MCF 10A (cell line): ENCODE measurements at places on chromosomes 4 and X.
A peak's percentile ranks its signal among the peaks of the same experiment; 100 is the strongest.

DNA sequence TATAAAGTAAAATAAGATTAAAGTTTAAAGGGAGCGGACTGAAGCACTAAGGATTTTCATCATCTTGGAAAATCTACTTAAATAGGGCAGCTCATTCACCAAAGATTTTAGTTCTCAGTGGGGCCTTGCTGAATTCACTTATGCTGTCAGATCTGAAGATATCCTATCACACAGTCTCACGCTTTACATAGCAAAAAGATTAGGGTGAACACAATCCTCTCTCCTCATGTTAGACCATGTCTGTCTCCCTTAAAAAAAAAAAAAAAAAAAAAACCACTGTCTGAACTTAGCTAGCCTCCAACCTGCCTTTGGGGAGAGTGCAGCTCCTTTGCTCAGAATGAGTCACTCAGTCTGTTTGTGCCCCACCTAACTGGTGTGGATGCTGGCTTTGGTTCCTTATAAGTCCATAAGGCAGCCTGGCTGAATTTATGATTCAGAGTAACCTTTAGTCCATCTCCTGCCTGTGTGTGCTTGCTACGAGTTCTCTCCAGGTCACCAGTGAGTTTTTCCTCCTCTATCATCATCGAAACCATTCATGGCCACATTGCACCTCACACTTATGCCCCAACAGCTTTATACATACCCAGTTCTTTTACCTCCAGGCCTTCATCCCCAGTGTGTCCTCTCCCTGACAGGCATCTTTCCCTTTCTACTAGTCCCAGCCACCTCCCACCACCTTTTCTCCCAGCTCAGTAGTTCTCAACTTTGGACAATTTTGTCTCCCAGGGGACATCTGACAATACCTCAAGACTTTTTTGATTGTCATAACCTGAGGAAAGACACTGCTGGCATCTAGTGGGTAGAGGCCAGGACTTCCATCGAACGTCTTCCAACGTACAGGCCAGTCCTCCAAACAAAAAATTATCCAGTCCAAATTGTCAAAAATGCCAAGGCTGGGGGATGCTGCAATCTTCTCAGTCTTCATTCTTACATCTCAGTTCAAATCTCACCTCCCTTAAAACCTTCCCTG, 220.7 kb upstream of the EMCN start:
- DNase-seq: peak; percentile 93

DNA sequence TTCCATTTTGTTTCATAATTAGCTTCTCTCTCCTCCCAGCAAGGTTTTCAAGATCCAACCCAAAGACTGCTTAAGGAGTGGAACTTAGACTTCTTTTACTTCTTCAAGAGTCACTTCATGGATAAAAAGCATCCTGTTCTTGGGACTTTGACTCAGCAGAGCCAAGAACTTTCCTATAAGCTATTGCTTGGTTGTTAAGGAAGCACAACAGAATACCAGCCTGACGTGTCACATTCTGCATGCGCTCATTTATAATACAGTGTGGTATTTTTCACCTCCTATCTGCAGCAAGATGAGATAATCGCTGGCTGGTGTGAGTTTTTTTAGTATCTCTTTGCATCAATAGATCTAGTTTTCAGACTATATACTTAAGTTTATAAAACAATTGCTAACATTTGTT, 152.1 kb downstream of the PALLD start:
- DNase-seq: no peak

DNA sequence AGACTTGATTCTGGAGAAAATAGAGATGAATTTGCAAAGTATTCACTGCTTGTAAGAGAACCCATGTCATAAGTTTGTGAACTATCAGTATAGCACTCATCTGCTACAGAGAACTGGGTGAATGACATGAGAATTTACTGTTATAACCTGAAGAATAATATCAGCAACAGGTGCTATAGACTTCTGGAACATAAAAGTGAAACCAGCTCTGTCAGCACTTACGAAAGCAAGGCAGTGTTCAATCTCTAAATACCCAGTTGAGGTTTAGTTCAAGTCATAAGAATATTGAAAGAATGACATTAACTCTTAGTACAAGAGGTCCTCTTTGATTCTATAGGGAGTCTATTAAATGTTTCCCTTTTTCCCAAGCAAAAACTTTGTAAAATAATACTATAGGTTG, 232.9 kb upstream of the ANKRD50 start:
- DNase-seq: no peak

GRCh38 chr4:97235521-97235920, 907.8 kb downstream of the STPG2 start:
- DNase-seq: no peak

GRCh38 chrX:44954562-44954961, 81.6 kb downstream of the KDM6A start:
- DNase-seq: no peak

- DNase-seq: peak; percentile 34
These were observed 1.3 kb downstream of the NAF1 start for GRCh38 chr4:163165217-163166017.

DNA sequence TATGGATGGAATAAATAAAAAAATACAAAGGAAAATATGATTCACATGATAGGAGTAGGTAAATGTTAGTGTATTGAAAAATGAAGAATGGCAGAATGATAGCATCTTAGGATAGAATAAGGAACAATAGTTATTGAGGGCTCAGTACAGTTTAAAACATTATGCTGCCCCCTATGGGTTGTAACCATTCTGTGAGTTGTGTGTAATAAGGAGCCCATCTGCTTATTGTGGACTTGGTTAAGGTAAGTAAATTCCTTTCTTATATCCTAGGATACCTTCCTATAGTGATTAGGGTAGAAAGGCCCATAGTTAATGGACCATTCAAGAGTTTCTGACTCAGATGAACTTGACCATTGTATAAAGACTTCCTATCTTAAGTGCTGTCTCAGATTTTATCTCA, 195.8 kb downstream of the PDHA2 start:
- peak; percentile 51 for DNase-seq

- DNase-seq: no peak
These were observed 115.8 kb downstream of the CORIN start for GRCh38 chr4:47721892-47722575.

- DNase-seq: no peak
These were observed 6.2 kb downstream of the GPM6A start for GRCh38 chr4:175805846-175806245.

- DNase-seq: no peak
These were observed 222.0 kb upstream of the ADAMTS3 start for GRCh38 chr4:72791054-72791453.

DNA sequence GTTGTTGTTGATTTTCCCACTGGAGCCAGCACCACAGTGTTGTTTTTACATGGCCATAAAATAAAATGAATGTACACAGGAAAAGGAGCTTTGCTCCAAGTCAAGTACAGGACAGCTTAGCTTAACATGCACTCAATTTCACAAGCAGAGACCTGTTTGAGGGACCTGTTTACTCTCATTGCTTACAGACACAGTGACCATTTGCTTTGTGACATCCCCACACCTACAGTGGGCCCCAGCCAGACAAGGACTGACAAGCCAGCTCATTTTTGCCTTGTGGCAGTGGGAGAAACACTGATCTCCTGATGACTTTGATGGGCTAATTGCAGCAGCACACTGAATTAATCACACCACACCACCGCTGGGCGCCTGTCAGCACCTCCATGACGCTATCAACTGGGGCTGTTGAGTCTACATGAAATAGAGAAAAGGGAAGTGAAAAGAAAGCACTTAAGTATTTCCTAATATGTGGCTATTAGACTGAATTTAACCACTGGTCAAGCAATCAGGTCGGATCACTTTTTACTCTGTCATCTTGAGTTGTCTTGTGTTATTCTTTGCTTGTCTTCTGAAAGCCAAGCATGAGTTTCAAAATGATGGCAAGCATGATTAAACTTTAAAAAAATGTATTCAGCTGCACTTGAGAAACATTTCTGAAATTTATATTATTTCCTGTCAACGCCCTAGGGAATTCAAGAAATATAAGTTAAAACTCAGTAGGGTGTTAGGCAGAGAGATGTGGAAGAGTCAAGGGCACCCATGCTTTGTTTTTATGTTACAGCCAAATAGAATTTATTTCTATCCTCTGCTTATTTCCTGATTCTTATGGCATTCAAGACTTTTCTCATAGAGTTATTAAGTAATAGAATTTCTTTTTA, 557.7 kb downstream of the RAB28 start:
- DNase-seq: peak; percentile 1

DNA sequence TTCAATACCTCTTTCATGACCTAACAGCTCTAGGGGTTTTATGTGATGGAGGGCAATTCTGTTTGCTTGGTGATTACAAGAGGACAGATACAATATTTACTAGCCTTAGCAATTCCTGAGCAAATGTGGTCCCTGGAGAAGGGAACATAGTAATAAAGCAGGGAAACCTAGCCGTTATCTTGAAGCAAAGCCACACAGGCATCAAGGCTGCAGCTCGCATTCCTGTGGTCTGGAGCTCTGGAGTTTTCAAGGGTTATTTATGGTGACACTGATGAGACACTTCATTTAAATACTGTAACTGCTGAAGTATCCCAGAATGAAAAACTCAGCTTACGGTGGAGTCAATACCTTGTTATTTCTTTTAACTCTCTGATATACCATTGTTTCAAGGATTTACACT, 66.8 kb downstream of the AFF2 start:
- DNase-seq: no peak

GRCh38 chr4:162408309-162408708, 244.5 kb upstream of the FSTL5 start:
- no peak for DNase-seq

DNA sequence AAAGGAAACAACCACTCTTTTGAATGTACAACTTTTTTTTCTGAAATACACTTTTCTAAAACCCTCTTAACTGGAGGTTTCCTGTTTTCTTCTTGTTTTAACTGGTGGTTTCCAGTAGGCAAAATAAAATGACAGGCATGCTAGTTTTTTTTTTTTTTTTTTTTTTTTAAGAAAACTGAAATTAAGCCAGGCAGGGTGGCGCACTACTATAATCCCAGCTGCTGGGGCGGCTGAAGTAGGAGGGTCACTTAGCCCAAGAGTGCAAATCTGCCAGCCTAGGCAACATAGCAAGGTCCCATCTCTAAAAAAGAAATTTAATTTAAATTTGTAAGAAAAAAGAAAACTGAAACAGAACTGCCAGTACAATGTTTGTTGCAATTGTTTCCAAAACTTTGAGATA, 44.0 kb downstream of the TMEM144 start:
- no peak for DNase-seq

DNA sequence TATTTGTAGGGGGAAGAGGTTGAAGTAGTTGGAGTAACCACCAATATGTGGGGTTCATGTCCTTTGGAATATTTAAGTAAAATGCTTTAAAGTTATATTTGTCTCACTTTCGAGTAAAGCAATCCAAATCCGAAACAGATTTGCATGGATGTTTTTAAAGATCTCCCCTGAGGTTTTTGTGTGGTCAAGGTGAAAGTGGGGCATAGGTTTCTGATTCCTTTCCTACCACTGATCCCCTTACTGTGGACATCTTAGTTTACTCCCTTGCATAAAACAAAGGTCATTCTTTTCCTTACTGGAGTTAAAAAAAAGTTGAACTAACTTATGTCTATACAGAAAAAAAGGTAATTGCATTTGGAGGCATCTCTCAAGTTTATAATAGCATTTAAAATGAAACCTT, 71.9 kb upstream of the PHOX2B start:
- no peak for DNase-seq

DNA sequence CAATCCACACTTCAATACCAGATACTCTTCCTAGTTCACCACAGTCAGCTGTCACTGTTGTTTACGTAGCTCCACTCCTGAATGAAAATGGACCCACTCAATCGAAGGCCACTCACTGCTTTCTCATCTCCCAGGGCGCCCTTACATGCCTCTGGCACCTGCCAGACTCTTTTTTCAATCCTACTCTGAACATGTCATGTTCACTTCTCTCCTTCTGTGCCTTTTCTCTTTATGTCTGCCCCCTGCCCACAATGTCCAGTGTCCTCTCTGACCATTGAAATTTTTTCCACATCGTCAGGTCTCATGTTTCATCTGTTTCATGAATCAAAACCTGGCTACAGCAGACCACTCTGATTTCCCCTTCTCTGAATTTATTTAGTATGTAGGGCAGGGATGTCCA, 1.3 kb upstream of the MGAT4D start:
- no peak for DNase-seq

- DNase-seq: peak; percentile 74
These were observed 168.1 kb downstream of the GLRA2 start for GRCh38 chrX:14697451-14697850.

- peak; percentile 74 for DNase-seq
These were observed 10.5 kb upstream of the ZCCHC13 start for GRCh38 chrX:74293343-74293946.

GRCh38 chr4:183821076-183821853, 83.8 kb upstream of the STOX2 start:
- no peak for DNase-seq

GRCh38 chrX:102345916-102346315, 93.9 kb downstream of the NXF2B start:
- DNase-seq: peak; percentile 69

GRCh38 chr4:84167093-84167492, 332.0 kb downstream of the NKX6-1 start:
- DNase-seq: no peak

- DNase-seq: no peak
These were observed 38.6 kb downstream of the NPY5R start for GRCh38 chr4:163382178-163382869.

GRCh38 chrX:144681501-144681900, 565.8 kb upstream of the SPANXN1 start:
- peak; percentile 50 for DNase-seq

- DNase-seq: peak; percentile 62
These were observed at the start of gene LONRF3 for GRCh38 chrX:118974088-118974907. TSS of gene LONRF3 (plus strand) at chrX:118974618. CDS start at chrX:118974781, 163 bp downstream.

GRCh38 chrX:44152852-44153251, 179.7 kb upstream of the NDP start:
- DNase-seq: peak; percentile 64

GRCh38 chr4:2570551-2571222, 34.2 kb downstream of the FAM193A start:
- DNase-seq: no peak

- no peak for DNase-seq
These were observed 225.8 kb upstream of the SPRY1 start for GRCh38 chr4:123170843-123171242.

DNA sequence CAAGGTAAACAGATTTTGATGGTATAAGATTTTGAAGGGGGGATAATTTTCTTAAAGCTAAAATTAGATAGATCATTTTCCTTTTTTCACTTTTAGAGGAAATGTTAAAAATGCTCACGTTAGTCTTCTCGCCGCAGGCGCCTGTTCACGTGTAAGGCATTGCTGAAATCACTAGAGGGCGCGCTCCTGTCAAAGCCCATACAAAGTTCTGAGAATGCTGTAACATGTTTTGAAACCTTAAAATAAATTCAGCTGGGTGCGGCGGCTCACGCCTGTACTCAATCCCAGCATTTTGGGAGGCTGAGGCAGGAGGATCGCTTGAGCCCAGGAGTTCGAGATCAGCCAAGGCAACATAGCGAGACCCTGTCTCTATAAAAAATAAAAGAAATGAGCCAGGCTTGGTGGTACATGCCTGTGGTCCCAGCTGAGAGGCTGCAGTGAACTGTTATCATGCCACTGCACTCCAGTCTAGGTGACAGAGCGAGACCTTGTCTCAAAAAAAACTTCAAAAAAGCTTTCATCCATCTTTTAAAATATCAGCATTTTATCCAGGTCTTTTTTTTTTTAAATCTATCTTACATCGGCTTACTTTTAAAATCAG, 138.0 kb downstream of the RBMX2 start:
- DNase-seq: peak; percentile 66

- DNase-seq: peak; percentile 13
These were observed 96.0 kb upstream of the RAB40AL start for GRCh38 chrX:102840871-102841705.
